Caco-2 (cell line): ENCODE measurements at places on chromosomes 6 and 20.
A peak's percentile ranks its signal among the peaks of the same experiment; 100 is the strongest.

- H3K27ac ChIP-seq: no peak overlapping the region
- H3K27me3 ChIP-seq: no peaks in the 10 kb centered on the region
- H3K4me1 ChIP-seq: no peaks in the 10 kb centered on the region
Observed at GRCh38 chr6:145139140-145139850, 596.0 kb downstream of the EPM2A start.

- H3K27me3 ChIP-seq: no peaks in the 10 kb centered on the region
- H3K4me1 ChIP-seq: no peaks in the 10 kb centered on the region
- H3K4me3 ChIP-seq: no peak overlapping the region
- no peak for DNase-seq
- no peak overlapping the region for H3K27ac ChIP-seq
Observed at GRCh38 chr20:45959956-45960630, 11.9 kb downstream of the ZNF335 start.

DNA sequence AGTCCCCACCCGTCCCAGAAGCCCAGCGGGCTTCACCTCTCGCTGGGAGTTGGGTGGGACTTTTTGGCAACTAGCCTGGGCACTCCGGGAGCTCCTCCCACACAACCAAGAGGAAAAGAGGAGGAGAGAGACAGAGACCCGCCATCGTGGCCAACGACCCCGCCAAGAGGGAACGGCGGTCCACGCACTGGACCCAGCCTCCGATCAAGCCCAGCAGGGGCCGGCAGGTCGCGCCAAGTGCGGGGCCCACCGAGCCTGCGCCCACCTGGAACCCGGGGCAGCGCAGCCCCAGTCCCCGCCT is 3.0 kb upstream of the TMEM14C start:
- no peak overlapping the region for H3K4me3 ChIP-seq
- DNase-seq: no peak
- H3K36me3 ChIP-seq: no peaks in the 10 kb centered on the region
- H3K4me1 ChIP-seq: peaks cover 6% of the 10 kb centered on the region
- no peaks in the 10 kb centered on the region for H3K27me3 ChIP-seq
- no peak overlapping the region for H3K27ac ChIP-seq

- H3K27ac ChIP-seq: peak overlapping the region; percentile 95
- peaks cover 10% of the 10 kb centered on the region for H3K4me1 ChIP-seq
- no peaks in the 10 kb centered on the region for H3K27me3 ChIP-seq
- peaks cover 23% of the 10 kb centered on the region for H3K36me3 ChIP-seq
Observed at GRCh38 chr20:38434301-38434741, 807 bp downstream of the SNHG17 start.

DNA sequence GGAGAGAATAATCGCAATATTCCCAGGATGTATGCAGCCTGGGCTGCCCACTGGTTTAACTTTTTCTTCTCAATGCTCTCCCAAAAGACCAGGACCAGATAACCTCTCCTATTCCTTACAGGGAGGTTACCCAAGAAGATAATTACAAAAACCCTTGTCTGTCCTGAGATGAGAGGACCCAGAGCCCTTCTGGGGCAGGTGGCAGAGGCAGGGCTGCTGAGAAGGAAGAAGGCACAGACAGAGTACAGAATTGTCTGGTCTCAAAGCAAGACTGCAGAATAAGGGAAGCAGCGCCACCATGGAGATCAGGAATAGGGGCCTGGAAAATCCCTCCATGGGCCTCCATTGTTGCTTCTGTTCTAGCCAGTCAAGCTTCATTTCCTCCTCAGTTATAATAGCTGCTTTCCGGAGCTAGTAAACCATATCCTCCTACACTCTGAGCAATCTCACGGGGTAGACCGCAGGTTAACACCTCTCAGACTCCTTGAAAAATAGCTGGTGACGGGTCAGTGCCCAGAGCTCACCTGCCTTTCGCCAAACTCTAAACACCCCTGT is 463 bp upstream of the HLA-DMB start:
- H3K4me1 ChIP-seq: no peaks in the 10 kb centered on the region
- DNase-seq: no peak
- no peak overlapping the region for H3K27ac ChIP-seq
- no peak overlapping the region for H3K4me3 ChIP-seq

DNA sequence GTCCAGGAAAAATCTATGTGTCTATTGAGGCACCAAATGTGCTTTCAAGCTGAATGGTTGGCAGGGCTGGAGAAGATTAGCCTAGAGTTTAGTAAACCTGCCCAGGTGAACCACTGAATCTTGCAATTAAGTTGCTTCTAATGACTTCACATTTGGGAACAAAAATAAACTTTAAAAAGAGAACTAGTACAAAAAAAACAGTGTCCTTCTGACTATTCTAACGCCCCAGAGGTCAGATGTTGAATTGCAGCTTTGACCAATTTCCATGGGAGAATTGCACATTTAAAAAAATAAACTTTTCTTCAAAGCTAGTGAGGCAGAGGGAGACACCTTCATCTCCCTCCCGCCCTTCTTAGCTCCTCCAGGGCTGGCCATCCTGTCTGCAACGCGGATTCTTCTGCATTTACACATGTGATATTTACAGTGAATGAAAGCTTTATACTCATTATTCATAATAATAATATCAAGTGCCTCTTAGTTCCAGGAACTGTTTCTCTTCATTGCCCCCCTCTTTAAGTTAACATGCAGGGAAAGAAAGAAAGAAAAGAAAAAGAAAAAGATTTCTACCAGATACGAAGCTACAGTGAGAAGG is 270.2 kb downstream of the SMOC2 start:
- H3K36me3 ChIP-seq: no peaks in the 10 kb centered on the region
- no peak overlapping the region for H3K4me3 ChIP-seq
- no peak overlapping the region for H3K27ac ChIP-seq
- H3K27me3 ChIP-seq: no peaks in the 10 kb centered on the region

GRCh38 chr6:107386340-107386739 is 73.0 kb downstream of the PDSS2 start:
- no peaks in the 10 kb centered on the region for H3K36me3 ChIP-seq
- no peaks in the 10 kb centered on the region; the same call in 1 of the 2 replicates for H3K4me1 ChIP-seq
- no peak overlapping the region for H3K4me3 ChIP-seq
- H3K27ac ChIP-seq: no peak overlapping the region
- no peaks in the 10 kb centered on the region for H3K27me3 ChIP-seq

DNA sequence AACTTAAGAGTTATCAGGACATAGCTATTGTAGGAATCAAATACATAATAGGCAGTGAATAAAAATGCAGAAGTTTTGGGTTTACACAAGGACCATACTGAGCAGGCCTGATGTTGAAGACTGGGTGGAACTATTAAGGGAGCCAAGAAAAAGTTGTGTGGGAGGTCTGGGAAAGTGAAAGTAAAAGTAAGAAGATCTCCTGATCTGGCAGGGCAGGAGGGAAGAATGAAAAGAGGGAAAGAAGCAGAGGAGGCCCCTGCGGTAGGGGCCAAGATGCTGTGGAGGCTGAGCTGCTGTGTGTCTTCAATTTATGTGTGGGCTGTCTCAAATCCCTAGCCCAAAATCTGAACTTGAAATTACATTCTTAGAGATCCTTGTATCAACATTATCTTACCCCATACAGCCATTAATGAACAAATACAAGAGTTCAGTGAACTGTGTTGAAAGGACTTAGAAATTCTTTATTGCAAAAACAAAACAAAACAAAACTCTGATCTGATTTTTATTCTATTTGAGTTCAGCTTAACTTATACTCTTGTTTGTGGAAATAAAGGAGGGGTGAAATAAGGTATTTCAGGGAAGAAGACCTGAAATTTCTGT is 1183.8 kb downstream of the HACE1 start:
- H3K36me3 ChIP-seq: no peaks in the 10 kb centered on the region
- H3K4me3 ChIP-seq: no peak overlapping the region
- H3K27me3 ChIP-seq: no peaks in the 10 kb centered on the region

DNA sequence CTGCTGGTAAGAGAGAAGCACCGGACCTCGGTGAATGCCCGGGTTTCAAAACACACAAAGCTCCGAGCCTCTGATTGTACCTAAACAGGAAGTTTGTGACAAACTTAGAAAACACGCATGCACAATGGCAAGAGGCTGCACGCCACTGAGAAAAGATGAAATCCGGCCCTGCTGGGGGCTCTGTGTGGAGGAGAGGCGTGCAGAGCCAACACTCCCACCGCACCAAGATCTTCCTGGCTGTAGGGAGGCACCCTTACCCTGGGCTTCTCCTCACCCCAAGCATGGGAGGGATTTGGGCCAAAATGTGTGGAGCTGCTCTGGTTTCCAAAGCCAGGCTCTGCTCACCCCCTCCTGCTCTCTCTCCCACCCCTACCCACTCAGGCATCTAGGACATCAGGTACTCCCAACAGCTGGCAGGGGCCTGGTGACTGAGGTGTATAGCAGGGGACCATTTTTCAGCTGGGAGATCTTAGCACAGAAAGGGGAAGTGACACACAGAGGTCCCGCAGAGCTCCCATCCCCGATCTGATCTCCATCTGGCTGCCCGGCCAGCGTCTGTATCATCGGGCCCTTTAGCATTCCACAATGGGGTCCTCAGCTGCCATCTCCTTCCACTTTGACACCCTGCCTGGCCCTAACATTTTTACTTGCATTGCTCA is 84.2 kb downstream of the TRERF1 start:
- no peaks in the 10 kb centered on the region for H3K36me3 ChIP-seq
- no peak overlapping the region for H3K4me3 ChIP-seq
- no peak overlapping the region for H3K27ac ChIP-seq

- H3K27ac ChIP-seq: no peak overlapping the region
- DNase-seq: no peak
- no peaks in the 10 kb centered on the region for H3K4me1 ChIP-seq
- H3K36me3 ChIP-seq: no peaks in the 10 kb centered on the region
- no peaks in the 10 kb centered on the region for H3K27me3 ChIP-seq
Observed at GRCh38 chr20:42649748-42650147, 540.0 kb downstream of the PTPRT start.

GRCh38 chr20:32960222-32960518 is 44.1 kb downstream of the SUN5 start:
- no peak overlapping the region for H3K4me3 ChIP-seq
- H3K27me3 ChIP-seq: no peaks in the 10 kb centered on the region; the same call in none of the 2 replicates
- no peaks in the 10 kb centered on the region for H3K4me1 ChIP-seq
- H3K27ac ChIP-seq: no peak overlapping the region
- DNase-seq: no peak
- H3K36me3 ChIP-seq: no peaks in the 10 kb centered on the region

GRCh38 chr6:103284835-103285234 is 1574.9 kb downstream of the HACE1 start:
- no peak overlapping the region for H3K27ac ChIP-seq
- H3K4me1 ChIP-seq: no peaks in the 10 kb centered on the region
- no peak overlapping the region for H3K4me3 ChIP-seq
- H3K27me3 ChIP-seq: no peaks in the 10 kb centered on the region
- no peak for DNase-seq
- H3K36me3 ChIP-seq: no peaks in the 10 kb centered on the region

- H3K36me3 ChIP-seq: no peaks in the 10 kb centered on the region
- H3K4me3 ChIP-seq: peak overlapping the region; percentile 38
- H3K4me1 ChIP-seq: peaks cover 36% of the 10 kb centered on the region
- H3K27me3 ChIP-seq: no peaks in the 10 kb centered on the region
Observed at GRCh38 chr20:44187772-44188709, 1.1 kb upstream of the JPH2 start.

DNA sequence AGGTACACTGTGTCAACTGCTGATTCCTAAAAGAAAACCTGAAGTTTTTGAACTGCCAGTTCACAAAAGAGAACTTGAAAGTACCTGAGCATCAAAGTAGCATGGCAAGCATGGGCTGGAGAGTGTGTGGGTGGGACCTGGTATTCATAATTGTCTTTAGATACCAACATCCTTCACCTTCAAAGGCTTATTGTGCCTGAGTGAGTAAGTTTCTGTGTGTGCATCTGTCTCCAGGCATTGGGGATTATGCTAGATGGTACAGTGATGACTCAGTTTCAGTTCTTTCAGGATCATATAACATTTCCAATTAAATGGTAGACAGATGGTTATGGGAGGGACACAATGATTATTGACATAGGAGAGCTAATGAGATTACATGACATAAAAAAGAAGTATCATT is 238.5 kb downstream of the ZFAND3 start:
- H3K4me1 ChIP-seq: no peaks in the 10 kb centered on the region
- no peaks in the 10 kb centered on the region for H3K27me3 ChIP-seq
- DNase-seq: no peak
- H3K36me3 ChIP-seq: no peaks in the 10 kb centered on the region; the same call in 1 of the 2 replicates
- no peak overlapping the region for H3K4me3 ChIP-seq
- no peak overlapping the region for H3K27ac ChIP-seq

DNA sequence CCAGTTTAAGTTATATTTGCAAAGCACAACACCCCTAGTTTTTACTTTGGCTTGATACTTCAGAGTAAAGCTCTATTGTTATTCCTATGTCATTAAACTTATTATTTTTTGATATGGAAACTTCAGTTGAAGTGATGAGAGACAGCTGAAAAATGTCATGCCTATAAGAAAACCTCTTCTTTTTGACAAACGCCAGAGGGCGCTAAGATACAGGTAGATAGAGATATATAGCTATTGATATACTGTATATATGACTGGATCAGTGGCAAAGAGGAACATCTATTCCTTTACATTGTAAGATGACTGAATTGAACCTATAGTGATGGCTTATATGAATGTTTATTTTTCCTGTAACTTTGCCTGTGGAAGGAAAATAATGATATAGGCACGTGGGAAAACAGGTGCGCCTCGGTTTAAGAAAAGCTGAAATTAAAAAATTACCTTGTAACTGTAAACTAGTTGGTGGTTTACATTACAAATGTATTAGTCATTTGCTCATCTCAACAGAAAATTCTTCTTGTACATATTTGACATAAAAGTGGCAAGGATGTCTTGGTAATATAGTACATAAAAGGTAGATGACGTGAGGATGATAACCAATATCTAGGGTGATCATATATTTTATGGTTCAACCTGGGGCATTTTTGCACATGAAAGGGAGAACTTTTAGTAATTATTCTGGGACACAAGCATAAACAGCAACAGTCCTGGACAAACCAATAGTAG is 74.1 kb downstream of the LAMA4 start:
- H3K36me3 ChIP-seq: no peaks in the 10 kb centered on the region
- no peak overlapping the region for H3K27ac ChIP-seq
- H3K27me3 ChIP-seq: peaks cover 1% of the 10 kb centered on the region; the same call in 1 of the 2 replicates

- no peak for DNase-seq
- H3K4me1 ChIP-seq: peaks cover 14% of the 10 kb centered on the region
- H3K27ac ChIP-seq: no peak overlapping the region
Observed at GRCh38 chr6:8906699-8907098, 471.4 kb upstream of the SLC35B3 start.

- H3K4me1 ChIP-seq: no peaks in the 10 kb centered on the region
- H3K4me3 ChIP-seq: no peak overlapping the region
- no peak for DNase-seq
- no peak overlapping the region for H3K27ac ChIP-seq
Observed at GRCh38 chr20:58071298-58071697, 157.2 kb downstream of the ANKRD60 start.

- peaks cover 10% of the 10 kb centered on the region for H3K36me3 ChIP-seq
- no peak overlapping the region for H3K4me3 ChIP-seq
- H3K27me3 ChIP-seq: no peaks in the 10 kb centered on the region
- DNase-seq: no peak
Observed at GRCh38 chr6:36204068-36204753, 7.7 kb downstream of the BRPF3 start.
